ENCODE measurements at places on chromosomes 5 and 9. TPM values are rescaled to one million over a fixed set of nuclear protein-coding genes. Genes with fewer than 3 reads are reported as not detected.

Gene FOXD4L3
- total RNA-seq = not detected

Gene GOLGA2
- total RNA-seq = 130 TPM

Gene AQP3
- total RNA-seq = 8.4 TPM

Gene FCN2
- total RNA-seq = not detected

Gene ZER1
- 28.1 TPM for total RNA-seq

Gene NEURL1B
- total RNA-seq = 38.6 TPM

Gene CCDC187
- not detected for total RNA-seq

Gene CSF2
- total RNA-seq = not detected

Gene PAEP
- total RNA-seq = not detected

Gene RMRP
- total RNA-seq = 18,238 TPM

Gene RAB24
- 17.4 TPM for total RNA-seq

Gene QSOX2
- 5.8 TPM for total RNA-seq

Gene PLEKHG4B
- total RNA-seq = 0.05 TPM

Gene IL33
- 93.8 TPM for total RNA-seq

Gene ZNF474
- not detected for total RNA-seq

Gene FAM153A
- total RNA-seq = 0.05 TPM

Gene MCTP1
- total RNA-seq = 23.8 TPM

Gene CXXC5
- total RNA-seq = 48.9 TPM

Gene LCP2
- 19.3 TPM for total RNA-seq

Gene OGN
- 64.0 TPM for total RNA-seq

Gene PCDHB3
- total RNA-seq = 1.2 TPM

Gene TPPP
- 9.8 TPM for total RNA-seq

Gene PCDHGB6
- 6.7 TPM for total RNA-seq

Gene ZNF367
- 1.1 TPM for total RNA-seq

Gene PCDHB16
- 3.0 TPM for total RNA-seq

Gene NUTM2G
- not detected for total RNA-seq
